ENCODE measurements at places on chromosomes 4 and X.

DNA sequence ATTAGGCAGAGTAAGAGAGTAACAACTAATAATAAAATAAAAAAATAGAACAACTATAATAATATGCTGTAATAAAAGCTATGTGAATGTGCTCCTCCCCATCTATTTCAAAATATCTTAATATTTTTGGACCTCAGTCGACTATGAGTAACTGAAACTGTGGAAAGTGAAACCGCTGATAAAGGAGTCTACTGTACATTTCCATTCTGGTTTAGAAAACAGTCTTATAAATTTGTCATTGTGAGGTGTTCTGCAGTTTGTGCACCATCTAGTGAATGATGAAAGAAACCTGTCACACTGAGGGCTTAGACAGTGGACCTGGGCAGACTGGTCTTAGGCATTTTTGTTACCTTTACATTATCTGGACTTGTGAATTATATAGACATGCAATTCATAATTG is 42.0 kb downstream of the TMEM150C start:
- DNase-seq: peak; percentile 21

GRCh38 chr4:122980860-122981259 is 58.5 kb upstream of the NUDT6 start:
- no peak for DNase-seq

GRCh38 chrX:47366041-47366722 is 4.2 kb upstream of the ZNF157 start:
- DNase-seq: peak; percentile 51

GRCh38 chr4:87949961-87950360 is 25.6 kb upstream of the SPP1 start:
- DNase-seq: no peak

GRCh38 chr4:55574252-55574651 is 17.8 kb downstream of the PDCL2 start:
- DNase-seq: no peak

GRCh38 chr4:122826553-122827257 is at the start of gene FGF2:
Gene FGF2 (plus strand): TSS chr4:122826831. CDS start chr4:122827175, 344 bp downstream.
- peak; percentile 69 for DNase-seq

- no peak for DNase-seq
Observed at GRCh38 chrX:121782976-121783375, 735.6 kb downstream of the GLUD2 start.

GRCh38 chrX:97399400-97399799 is 515.7 kb downstream of the RPA4 start:
- DNase-seq: peak; percentile 71

DNA sequence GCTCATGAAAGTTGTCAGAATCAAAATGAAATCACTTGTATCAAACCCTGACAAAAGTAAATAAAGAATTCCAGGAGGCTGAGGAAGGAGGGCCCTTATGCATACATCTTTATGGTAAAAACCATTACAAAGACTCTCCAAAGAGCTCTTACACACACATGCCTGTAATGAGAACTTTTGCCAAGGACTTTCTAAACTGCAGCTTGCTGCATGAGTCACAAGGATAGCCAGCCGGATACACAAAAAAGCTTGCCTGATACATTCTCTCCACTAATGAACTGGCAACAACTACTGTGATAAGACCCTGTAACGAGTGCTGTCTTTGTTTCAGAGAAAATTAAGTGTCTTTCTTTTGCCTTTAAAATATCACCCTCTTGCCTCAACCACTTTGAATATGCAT is 618.1 kb downstream of the PPP4R3C start:
- peak; percentile 16 for DNase-seq

DNA sequence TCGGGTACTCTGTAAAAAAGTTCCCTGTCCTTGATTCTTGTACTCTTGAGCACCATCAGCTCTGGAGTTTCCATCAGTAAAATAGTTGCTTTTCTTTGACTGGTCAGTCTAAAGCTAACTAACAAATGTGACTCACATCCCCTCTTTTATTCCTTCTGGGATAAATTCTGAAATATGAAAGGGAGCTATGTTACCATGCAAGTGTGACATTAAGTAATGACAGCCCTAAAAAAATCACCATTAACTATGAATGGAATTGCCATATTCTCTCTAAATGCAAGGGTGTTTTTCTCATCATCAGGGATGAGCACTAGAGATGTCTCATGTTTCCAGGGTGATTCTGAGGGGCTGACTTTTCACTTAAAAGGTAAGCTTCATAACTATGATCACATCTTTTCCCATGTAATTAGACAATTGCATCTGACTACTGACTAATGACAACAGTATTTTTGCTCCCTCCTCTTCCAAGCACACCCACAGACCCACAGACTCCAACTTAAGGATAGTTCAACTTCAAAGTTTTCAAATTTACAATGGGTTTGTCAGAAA is 26.9 kb upstream of the RASGEF1B start:
- DNase-seq: no peak

GRCh38 chrX:150486011-150486410 is 82.4 kb upstream of the MTM1 start:
- DNase-seq: peak; percentile 64

- DNase-seq: peak; percentile 55
Observed at GRCh38 chr4:162015090-162015489, 148.7 kb downstream of the FSTL5 start.

- DNase-seq: no peak
Observed at GRCh38 chrX:1262369-1262768, 6.2 kb upstream of the CSF2RA start.

- no peak for DNase-seq
Observed at GRCh38 chrX:11886745-11887144, 128.7 kb downstream of the MSL3 start.

DNA sequence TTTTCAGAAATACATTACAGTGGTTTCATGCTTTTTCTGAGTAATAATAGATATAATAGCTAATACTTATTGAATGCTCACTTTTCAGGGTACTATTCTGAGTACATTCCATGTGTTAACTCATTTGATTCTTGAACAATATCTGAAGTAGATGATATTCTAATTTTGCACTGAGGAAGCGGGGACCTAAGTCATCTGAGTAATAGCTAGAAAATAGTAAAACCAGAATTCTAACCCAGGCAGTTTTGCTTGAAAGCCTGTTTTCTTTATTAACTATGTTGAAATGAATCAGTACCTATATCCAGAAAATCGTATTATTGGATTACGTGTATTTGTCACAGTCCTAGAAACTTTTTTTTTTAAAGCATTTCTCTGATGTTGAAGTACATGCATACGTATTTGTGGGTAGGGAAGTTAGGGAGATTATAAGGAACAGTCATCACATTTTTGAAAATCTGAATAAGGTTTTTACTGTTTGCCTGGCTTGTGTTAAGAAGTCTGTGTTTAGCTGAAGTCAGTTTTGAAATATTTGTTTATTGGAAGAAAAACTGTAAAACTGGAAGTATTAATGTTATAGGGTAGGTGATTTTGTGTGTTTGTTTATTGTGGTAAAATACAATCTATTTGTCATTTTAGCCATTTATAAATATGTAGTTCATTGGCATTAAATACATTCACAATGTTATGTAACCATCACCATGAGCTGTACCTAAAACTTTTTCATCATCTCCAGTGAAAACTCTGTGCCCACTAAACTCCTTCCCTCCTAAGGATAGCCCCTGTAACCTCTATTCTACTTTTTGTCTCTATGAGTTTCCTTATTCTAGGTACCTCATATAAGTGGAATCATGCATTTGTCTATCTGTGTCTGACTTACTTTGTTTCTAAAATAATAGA is 55.3 kb downstream of the FIP1L1 start:
- peak; percentile 74 for DNase-seq

DNA sequence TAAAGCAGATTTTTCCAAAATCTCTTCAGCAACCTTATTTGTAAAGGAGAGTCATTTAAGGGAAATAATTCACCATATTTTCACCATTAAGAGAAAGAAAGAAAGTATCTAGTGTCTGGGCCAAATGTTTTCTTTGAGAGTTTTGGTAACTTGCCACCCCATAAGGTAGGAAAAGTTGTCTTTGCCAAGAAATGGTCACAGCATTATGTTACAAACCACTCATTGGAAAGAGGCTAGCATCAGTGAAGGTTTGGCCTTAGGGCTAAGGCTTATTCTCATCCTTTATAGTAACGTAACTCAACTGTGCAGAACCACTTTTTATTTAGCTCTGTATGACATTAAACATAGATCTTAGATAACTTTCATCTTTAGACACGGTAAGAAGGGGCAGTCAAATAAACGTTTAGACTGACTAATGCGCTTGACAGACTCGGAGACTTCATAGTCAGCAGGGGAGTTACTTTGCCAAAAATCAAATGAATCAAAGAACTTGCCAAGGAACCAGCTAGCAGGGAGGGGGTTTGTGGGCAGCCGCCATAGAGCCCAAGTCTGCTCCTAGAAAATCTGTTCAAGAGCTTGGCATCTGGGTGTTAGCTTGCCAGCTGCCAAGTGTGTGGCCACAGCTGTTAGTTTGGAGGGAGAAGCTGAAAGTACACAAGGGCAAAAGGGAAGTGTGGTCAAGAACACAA is 182.8 kb upstream of the GRID2 start:
- DNase-seq: peak; percentile 2

DNA sequence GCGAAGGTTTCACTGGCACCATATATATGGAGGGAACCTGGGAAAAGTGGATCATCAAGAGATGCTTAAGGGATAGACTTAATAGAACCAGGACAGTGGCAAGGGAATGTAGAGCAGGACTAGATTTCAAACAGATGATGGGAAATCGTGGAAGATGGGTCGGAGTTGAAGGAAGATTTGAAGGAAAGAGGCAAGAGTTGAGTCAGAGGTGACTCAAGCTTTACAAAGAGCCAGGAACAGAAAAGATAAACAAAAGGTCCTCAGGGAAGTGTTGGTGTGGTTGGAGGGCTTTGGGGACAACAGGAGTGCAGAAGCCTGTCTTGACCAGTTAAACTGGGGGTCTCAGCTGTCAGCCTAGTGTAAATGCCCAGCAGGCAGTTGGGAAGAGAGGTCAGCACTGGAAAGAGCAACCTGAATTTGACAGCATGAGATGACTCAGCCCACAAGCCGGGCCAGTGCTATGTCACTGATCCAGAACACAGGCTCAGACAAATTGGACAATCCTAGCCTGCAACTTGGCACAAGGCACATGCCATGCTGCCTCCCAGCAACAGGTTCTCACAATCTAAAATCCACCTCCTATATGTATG is 230.5 kb downstream of the IDS start:
- no peak for DNase-seq
